D721Med (cell line): ENCODE measurements at places on chromosomes 2 and 18.

DNA sequence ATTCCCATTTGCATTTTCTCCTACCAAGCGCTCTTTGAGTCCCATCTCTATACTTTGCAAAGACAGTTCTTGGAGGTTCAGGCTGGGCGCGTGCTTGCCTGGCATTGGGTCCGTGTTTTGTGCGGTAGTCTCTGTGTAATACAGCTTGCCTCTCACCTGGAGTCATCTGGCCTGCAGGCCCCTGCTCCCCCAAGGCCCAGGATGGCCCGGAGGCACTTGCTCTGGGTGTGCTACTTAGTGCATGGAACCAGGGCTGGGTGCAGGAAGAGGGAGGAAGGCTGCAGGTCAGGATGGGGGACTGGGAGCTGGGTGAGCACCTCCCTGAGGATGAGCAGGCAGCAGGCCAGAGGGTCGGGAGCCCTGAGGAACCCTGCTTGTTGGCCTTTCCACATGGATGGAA, 220.9 kb downstream of the LDLRAD4 start:
- DNase-seq, result no peak

DNA sequence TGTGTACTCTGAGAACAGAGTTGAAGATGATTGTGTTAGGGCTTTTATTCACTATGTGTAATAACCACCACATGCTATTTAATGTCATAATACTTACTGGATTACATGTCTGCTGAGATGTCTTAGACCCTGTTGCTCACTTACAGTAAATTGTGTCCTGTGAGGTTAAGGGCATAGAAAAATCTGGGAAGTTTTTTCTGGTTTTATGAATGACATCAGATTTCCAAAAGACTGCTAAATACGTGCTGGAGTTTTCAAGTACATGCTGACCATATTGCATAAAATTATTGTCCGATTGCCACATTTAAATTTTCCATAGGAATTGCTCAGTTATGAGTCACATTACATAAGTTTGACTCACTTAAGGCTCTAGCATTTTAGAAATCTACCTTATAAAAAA, 96.7 kb upstream of the COL5A2 start:
- DNase-seq, result no peak

- no peak for DNase-seq
These were observed 57.1 kb upstream of the GPR45 start for GRCh38 chr2:105184420-105184819.

DNA sequence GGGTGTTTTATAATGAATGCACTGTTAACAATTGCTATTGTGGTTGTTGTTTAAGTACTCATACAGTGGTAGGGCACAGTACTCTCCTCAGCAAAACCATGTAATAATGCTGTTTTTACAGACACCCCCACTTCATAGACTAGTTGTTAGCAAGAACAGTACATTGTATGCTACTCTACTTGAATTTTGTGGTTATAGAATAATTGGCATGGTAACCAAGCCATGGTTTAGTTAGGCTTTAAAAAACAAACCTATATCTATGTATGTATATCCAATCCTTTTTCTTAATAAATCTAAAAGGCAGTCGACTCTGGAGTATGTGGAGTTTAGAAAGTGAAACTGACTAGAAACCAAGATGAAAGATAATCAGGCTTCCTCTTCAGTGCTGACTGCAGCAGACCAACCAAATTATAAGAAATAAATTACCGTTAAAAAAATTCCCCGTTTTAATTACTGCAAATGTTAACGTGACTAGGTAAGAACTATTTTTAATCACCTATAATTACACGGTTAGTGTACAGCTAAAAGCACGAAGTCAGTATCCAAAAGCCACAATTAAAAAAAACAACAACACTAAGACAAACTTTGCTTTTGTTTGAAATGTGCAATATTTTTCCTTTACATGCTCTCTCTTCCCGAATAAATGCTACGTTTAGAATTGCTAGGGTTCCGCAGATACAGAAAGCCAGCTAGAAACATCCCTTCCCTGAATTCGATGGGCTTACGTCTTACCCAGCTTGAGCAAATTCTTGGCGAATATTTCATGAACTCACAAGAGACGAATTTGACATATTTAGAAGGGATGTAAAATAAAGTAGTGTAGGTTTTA, 113.3 kb upstream of the SERTAD2 start:
- no peak for DNase-seq

GRCh38 chr18:34942975-34943374, 98.2 kb upstream of the MAPRE2 start:
- DNase-seq, result no peak

DNA sequence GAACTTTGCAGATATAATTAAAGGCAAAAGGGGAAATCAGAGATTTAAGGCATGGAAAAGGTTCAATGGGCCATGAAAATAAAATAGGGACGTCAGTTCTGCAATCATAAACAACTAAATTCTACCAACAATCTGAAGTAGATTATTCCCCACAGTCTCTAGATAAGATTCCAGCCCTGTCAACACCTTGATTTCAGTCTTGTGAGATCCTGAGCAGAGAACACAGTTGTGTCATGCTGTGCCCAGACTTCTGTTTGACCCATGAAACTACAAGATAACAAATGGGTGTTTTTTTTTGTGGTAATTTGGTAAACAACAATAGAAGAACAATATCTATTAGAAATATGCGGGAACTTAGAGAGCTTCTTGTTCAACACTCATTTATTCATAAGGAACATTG, 66.2 kb upstream of the RIT2 start:
- no peak for DNase-seq

DNA sequence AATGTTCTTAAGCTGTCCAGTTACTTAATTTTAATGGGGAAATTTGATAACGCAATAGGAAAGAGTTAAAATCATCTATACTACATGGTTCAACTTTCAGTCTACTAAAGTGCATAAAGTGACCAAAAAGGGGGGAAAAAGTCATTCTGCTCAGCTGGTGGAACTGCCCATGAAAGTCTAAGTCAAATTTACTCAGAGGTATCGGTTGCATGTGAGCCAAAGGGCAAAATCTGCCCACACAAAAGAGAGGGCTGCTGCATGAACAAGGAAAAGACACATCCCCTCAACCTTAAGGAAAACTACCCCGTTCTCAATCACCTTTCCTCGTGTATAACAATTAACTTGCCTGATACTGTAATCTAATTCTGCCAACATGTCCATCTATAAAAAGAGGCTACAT, 126.1 kb downstream of the TCF4 start:
- DNase-seq, result no peak

GRCh38 chr18:3340015-3340681, 78.2 kb downstream of the MYL12B start:
- no peak for DNase-seq

- DNase-seq, result no peak
These were observed 53.6 kb downstream of the TMEM178A start for GRCh38 chr2:39719317-39719716.

GRCh38 chr2:224039080-224039769, at the start of gene SERPINE2:
TSS of gene SERPINE2 (minus strand) at chr2:224039286. CDS start at chr2:224001900, 37,386 bp downstream.
- peak; percentile 54 for DNase-seq

DNA sequence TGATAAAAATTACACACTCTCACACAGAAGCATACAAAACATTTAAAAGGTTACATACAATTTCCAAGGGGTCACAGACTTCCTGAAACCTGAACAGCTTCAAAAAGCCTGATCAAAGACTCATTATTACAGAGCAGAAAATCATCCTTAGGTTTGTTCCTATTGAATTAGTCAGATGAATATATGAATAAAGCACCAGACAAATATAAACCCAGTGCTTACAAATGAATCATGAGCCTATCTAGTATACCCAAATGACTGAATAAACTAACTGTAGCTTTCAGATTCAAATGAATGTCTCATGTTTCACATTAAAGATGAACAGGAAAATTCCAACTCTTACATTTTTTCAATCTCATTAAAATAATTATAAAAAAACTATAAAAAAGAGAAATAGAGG, 550.3 kb downstream of the SUCLG1 start:
- DNase-seq, result no peak

DNA sequence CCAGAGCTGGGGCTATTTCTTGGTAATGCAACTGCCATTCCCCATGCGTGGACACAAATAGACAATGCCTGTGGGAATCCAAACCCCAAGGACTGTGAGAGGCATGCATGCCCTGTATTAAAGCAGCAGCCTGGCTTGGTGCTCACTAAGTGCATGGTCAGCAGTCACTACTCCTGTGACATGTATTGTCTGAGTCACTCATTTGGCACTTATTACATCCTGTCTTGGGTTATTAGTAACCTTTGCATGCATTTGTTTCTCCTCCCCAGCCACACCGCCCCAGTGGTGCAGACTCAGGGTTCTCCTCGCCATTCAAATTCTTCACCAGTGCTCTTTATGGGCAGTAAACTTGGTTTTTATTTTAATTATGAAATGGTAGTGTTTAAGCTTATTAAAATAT, 30.2 kb downstream of the PRKCE start:
- no peak for DNase-seq

DNA sequence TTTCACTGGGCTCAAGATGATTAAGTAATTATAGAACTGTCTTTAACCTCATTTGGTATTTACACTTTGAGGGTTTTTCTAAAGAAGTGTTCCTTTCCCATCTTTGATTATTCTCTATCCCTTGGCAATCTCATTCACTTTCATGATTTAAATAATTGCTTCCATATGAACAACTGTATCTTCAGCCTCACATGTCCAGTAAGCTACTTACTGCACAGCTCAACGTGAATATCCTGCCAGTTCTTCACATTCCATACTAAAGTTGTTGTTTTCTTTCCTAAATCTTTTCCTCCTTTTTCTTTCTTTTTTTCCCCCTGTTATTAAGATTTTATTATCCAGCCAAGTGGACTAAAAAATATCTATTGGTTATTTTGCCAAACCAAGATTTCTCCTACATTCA, 37.7 kb downstream of the ZC3H15 start:
- DNase-seq, result no peak

- no peak for DNase-seq
These were observed 85.5 kb downstream of the HDAC4 start for GRCh38 chr2:239315308-239315707.

DNA sequence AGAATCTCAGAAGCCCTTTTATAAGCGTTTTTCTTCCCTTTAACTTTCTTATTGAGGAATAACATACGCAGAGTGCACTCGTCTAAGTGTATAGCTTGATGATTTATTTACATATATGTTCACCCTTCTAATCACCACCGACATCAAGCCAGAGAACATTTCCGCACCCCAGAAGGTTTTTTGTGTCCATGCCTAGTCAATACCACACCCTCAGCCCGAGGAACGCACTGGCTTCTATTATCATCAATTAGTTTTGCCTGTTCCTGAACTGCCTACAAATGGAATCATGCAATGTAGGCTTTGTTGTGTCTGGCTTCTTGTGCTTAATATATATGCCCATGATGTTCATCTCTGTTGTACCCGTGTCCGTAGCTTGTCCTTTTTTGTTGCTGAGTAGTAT, 27.7 kb downstream of the SDC1 start:
- no peak for DNase-seq

DNA sequence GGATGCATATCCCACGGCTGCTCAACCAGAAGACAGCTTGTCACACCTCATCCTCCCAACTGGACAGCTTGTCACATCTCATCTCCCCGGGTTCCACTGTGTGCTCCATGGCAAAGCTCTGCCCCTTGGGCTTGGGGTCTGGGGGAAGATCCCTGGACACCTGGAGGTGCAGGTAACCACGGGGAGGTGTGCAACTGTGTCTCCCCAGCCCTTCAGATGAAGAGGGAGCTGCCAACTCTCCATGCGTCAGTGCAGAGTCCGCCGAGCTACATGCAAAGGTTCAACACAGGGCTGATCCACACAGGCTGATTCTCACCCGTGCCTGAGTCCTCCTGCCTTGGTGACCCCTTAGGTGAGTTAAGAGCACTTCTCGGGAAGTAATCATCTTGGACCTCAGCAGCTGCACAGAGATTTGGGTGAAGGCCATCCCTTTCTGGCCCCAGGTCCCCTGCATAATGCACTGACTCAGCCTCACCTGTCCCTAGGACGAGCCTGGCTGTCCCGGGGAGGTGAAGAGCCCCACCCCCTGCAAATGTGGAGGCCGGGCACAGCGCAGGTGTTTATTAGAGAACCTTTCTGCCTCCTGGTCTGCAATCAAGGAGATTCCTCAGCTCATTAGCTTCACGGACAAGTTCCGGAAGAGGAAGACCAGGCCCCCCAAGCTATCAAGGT, 157.9 kb downstream of the PXDN start:
- no peak for DNase-seq

DNA sequence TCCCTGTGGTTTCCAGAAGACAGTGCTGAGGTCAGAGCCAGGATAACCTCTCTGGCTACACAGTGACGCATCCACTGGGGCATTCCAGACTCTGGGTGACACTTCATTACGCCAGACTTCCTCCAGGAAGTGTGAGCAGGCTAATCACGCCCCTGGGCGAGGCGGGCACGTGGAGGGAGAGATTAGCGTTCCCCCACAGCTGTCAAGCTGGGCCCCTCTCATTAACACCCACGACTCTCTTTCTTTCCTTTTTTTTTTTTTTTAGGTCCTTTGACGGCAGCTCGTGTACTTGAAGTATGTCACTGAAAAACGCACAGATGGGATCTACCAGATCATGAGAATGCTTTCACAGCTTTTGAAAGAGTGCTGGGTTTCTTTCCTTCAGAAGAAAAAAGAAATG, 274.6 kb downstream of the AFF3 start:
- no peak for DNase-seq

- no peak for DNase-seq
These were observed 144.6 kb upstream of the MMADHC start for GRCh38 chr2:149732001-149732685.

GRCh38 chr2:28687640-28688385, 63.8 kb upstream of the PPP1CB start:
- DNase-seq, result no peak

- DNase-seq, result no peak
These were observed 182.2 kb upstream of the ZFP36L2 start for GRCh38 chr2:43408407-43409160.

DNA sequence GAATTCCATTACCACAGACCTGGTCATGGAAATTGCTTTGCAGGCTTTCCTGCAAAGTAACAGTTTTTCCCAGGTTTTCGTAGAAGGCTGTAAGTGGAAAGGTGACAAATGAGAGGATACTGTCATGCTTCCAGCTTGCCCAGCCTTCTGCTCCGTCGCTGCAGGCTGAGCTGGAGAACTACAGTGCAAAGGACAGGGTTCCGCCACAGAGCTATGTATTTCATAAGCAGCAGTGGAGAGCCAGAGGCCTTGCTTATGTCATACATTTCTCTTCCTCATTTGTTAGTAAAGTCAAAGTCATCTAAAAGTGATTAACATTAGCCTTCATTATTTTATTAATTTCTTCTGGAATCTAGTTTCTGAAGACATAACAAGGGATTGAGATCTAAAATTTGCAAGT, 72.9 kb upstream of the RBM44 start:
- no peak for DNase-seq

- DNase-seq, result no peak
These were observed 10.8 kb downstream of the IL36B start for GRCh38 chr2:113041871-113042270.

GRCh38 chr2:182228741-182229140, 198.1 kb downstream of the PDE1A start:
- no peak for DNase-seq

- no peak for DNase-seq
These were observed 283.8 kb downstream of the RDH14 start for GRCh38 chr2:18276583-18277075.

DNA sequence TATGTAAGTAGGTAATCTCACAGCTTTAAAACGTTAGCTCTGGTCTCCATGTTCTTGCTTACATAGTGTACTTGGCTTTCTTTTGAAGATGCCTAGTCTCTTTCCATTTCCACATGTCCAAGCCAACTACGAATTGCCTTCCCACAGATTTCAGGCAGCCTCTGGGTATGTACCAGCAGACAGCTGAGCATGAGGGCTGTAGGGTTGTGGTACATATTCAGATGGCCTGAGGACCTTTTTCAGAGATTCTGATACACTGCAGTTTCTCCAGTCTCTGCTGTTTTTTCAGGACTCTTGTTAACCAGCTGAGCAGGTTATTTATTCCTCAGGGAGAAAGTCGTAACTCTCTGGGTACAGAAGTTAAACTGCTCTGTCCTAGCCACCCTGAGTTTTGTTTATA, 3.1 kb upstream of the KCNJ13 start:
- no peak for DNase-seq
